ENCODE measurements at places on chromosomes 6 and 20.

- no peak for DNase-seq
These were observed 161.0 kb downstream of the ASCC3 start for GRCh38 chr6:100719883-100720682.

DNA sequence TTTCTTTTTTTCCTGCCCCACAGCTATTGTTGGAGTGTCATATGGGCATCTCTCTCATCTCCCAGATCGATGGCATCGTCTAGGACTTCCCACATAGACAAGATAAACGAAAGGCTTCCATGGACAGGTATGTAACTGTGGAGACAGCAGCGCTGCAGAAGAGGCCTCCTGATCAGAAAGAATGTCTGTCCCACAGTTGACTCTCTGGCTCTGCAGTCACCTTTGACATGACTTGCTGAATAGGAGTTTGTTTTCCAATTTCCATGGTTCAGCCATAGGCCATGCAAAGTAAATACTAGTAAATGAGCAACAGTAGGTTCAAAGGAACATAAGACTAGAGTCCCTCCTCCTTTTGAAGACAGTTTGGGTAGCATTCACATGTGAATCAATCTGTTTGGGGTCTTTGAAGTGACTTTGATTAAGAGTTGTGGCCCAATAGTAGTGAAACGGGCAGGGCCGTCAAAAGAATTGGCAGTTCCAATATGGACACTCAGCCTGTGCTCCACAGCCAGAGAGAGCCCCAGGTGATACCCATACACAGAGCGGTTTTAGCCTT, 134.7 kb upstream of the IFNGR1 start:
- no peak for DNase-seq

- no peak for DNase-seq
These were observed 14.0 kb downstream of the CDH26 start for GRCh38 chr20:59972037-59972801.

DNA sequence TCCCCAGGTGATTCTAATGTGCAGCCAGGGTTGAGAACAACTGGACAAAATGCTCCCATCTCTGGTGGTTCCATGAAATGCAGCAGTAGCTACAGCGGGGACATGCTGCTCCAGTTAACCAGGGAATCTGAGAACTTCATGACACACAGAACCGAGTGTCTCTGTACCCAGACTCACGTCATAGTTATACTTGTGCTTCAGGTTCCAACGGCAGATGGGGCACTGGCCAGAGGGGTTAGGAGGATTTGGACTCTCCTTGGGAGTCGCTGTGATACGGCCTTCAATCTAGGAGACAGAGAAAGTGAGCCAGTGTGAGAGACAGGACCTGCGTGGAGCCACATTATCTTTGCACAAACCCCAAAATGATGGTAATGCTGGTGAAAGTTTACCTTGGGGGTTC, 9.2 kb downstream of the MRPS18A start:
- no peak for DNase-seq

DNA sequence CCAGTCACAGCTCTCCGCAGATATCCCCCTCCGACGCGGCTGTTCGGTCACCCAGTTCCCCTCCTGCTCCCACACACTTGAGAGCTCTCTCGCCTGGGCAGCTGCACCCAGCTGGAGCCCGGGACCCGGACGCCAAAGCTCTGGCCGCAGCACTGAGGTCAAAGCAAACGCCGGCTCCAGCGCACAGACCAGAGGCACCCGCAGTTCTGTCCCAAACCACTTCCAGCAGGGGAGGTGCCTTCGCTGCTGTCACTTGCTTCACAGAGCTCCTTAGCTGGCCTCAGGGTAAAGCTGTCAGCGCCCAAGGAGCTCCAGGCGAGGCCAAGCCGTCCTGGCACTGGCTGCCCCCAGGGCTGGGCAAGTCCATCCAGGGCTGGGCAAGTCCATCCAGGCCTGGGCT, 27.9 kb downstream of the SLC2A4RG start:
- DNase-seq, result peak; percentile 53

DNA sequence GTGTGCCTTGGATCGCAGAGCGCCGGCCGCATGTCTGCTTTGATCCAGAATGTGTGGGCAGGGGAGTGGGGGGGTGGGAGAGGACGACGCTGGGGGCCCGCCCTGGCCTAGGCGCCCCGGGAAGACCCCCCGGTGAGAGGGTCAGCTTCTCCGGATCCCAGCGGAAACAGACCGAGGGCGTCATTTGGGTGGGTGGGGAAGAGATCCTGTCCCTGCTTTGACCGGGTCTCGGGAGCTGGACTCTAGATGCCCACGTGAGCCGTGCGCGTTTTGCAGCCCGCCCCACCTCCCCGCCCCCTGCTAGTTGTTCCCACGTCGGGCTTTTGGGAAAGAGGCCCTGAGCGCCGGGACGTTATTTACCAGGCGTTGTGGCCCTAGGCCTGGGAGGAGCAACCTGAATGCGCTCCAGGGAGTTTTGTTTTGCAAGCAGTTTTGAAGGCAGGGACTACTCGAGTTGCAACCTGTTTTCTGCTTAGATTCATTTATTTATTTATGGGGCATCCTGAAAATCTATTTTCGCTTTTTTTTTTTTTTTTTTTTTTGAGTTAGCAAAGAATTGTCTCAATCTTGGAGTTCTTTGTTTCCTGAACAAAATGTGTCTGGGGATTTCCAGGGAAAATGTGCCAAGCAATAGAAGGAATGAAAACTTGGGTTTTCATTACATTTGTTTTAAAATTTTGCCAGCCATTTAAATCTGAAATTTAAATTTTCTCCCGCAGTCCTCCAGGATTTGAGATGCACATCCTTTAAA, 1.6 kb downstream of the DSP start:
- peak; percentile 49 for DNase-seq

DNA sequence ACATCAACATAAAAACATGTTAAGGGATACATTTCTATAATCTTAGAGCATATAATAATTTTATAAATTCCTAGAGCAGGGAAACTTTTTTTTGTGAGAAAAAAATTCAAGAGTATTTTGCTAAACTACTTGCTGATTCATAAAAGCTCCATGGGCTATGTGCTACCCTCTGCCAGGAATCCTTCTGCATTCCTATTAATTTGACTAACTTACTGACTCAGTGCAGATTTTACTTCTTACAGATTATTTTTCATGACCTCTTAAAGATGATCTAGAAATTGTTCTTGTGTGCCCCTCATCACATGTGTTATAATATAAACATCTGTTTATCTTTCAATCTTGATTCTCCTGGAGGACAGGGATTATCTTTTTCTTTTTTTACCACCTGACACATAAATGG, 5.7 kb downstream of the VTA1 start:
- no peak for DNase-seq

DNA sequence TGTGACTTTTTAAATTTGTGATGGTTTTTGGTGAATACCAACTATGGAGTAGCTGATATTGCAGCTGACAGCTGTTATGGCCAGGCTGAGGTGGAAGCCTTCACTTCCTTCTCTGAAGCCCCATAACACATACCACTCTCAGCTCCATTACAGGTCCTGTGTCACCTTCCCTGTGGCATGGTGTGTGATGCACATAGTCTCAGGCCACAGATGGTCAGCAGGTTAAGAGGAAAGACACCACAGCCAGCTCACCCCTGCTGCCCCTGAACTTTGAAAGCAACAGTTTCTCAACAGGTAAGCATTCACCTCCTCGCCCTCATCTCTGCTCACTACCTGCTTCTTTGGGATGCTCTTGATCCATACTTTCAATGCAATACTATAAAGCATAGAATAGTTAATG, 7.7 kb downstream of the TXNDC5 start:
- DNase-seq, result no peak

- no peak for DNase-seq
These were observed 307.4 kb downstream of the TRDN start for GRCh38 chr6:123329337-123329736.

DNA sequence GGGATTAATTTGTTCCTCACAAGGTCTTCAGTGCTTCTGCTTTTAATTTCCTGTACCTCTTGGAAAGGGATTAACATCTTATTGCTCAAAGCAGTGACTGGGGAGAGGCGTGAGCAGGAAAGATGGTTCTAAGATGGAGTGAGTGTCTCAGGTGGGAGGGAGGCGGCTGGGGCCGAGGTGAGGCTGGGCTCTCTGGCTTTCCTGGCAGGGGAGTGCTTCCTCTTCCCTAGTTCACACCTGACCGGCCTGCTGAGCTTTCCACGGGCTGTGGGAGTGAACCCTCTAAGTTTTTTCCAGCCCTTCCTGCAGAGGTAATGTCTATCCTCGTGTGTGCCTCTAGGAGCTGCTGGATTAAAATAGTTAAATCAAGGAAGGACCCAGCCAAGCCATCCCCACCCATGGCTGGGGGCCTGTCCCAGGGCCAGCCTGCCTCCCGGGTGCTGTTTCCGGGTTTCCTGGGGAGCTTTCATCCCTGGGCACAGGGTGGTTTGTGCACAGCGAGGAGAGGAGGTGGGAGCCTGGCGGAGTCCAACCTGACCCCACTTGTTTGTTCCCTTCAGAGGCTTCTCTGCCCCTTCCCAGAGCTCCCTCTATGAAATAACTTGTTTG, 179.1 kb downstream of the TFAP2C start:
- DNase-seq, result no peak

- no peak for DNase-seq
These were observed 72.8 kb upstream of the CEP85L start for GRCh38 chr6:118724211-118724610.

Measured in G401 (cell line).